ENCODE measurements at places on chromosomes 7 and 10.

GRCh38 chr7:121831801-121832200 is 41.2 kb upstream of the PTPRZ1 start:
- no peak overlapping the region for H3K27ac ChIP-seq
- DNase-seq, result no peak
- no peaks in the 10 kb centered on the region for H3K27me3 ChIP-seq
- no peaks in the 10 kb centered on the region for H3K36me3 ChIP-seq
- no peaks in the 10 kb centered on the region for H3K4me1 ChIP-seq
- no peak overlapping the region for H3K4me3 ChIP-seq

DNA sequence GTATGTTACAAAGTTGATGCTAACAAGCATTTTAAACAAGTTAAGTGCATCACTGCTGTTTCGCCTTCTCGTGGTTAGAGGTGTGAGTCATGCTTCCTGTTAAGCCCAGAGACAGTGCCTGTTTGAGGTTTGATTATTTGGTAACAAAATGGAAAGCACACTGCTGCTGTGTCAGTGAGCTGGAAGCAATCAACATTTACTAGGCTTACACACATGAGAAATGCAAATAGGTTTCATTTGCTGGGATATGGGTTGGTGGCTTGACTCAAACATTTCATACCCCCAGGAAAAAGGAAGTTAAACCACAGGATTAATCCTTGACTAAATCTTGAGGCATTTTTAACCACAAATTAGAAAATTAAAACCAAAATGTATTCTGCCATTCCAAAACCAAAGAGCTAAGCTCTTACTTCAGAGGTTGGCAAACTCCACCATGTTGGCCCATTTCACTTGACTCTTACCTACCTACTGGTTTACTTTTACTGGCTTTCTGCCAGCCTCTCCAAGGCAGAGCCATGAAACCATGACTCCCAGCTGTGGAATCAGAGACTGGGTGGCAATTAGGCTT is 139.2 kb downstream of the ETV1 start:
- H3K27ac ChIP-seq, result peak overlapping the region; percentile 36
- peak; percentile 67 for DNase-seq
- H3K36me3 ChIP-seq, result no peaks in the 10 kb centered on the region
- peaks cover 22% of the 10 kb centered on the region for H3K4me1 ChIP-seq
- no peak overlapping the region for H3K4me3 ChIP-seq

DNA sequence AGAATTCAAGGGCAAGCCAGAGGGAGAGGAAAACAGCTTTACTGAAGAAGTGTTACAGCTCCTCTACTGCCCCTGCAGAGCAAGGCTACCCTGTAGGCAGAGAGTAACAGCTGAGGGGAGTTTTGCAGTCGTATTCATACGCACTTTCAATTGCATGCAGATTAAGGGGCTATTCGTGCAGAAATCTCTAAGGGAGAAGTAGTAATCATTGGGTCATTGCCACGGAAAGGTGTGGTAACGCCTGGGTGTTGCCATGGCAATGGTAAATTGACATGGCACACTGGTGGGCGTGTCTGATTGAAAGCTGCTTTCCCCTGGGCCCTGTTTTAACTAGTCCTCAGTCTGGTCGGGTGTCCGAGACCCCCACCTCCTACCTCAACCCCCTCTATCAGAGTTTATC is 227.2 kb downstream of the NSUN6 start:
- H3K27ac ChIP-seq, result no peak overlapping the region
- H3K36me3 ChIP-seq, result no peaks in the 10 kb centered on the region
- H3K4me3 ChIP-seq, result no peak overlapping the region

DNA sequence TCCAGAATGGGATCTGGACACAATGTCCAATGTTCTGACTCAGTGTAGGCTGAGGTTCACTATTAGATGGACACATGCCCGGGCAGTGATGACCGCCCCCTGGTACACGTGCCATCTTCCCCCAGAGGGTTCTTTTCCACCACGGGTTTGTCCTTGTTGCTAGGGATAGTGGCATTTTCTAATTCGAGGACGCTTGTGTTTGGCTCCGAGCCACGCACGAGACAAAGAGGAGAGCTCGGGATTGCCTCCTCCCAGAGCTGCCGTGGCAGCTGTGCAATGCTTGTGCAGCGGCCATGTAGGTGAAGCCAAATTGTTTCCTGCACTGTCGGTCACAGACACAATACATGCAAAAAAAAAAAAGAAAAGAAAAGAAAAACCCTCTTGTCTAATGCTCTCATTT is 207.5 kb downstream of the PAXIP1 start:
- no peak for DNase-seq
- H3K27me3 ChIP-seq, result no peaks in the 10 kb centered on the region
- H3K36me3 ChIP-seq, result no peaks in the 10 kb centered on the region
- H3K4me1 ChIP-seq, result no peaks in the 10 kb centered on the region

DNA sequence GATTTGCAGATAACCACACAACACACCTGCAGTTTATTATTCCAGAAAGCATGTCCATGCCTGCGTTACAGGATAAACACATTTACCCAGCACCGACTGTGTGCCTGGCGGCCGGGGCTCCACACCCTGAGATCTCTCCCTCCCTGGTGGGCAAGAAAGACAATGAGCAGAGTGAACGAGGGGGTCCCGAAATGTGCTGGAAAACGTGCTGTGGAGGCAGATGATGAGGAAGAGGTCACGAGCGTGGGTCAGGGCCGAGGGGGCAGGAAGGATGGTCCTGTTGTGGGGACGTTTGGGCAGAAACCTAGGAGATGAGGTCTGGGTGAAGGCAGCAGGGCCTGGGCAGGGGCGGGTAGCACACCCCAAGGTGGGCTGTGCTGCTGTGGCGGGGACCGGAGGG is 86.9 kb downstream of the DYNC2I1 start:
- DNase-seq, result no peak
- H3K4me3 ChIP-seq, result no peak overlapping the region
- no peaks in the 10 kb centered on the region for H3K4me1 ChIP-seq
- H3K36me3 ChIP-seq, result peaks cover 4% of the 10 kb centered on the region

DNA sequence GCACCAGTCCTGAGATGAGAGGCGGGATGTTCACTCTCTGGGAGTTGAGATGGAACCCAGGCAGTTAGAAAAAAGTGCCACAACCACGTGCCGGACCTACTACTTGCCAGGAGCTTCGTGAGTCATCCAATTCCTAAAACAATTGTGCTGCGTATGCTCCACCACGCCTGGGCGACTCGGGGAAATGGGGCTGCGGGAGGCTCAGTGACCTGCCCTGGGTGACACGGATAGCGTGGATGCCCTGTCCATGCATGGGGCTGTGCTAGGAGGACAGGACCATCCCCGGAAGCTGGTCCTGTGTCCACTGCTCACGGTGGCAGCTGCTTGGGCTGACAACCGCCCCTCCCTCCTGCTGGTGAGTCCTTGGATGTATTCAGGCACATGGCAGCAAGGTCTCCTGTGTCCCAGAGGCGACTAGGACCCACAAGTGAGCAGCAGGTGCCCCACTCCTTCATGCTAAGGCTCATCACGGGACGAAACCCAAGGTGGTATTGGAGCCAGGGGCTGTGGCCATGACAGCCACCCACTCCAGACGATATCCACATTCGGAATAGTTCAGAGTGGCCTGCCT is 90.4 kb downstream of the BMS1 start:
- no peak overlapping the region for H3K27ac ChIP-seq
- H3K4me3 ChIP-seq, result no peak overlapping the region
- no peaks in the 10 kb centered on the region for H3K36me3 ChIP-seq
- DNase-seq, result no peak
- no peaks in the 10 kb centered on the region for H3K27me3 ChIP-seq

DNA sequence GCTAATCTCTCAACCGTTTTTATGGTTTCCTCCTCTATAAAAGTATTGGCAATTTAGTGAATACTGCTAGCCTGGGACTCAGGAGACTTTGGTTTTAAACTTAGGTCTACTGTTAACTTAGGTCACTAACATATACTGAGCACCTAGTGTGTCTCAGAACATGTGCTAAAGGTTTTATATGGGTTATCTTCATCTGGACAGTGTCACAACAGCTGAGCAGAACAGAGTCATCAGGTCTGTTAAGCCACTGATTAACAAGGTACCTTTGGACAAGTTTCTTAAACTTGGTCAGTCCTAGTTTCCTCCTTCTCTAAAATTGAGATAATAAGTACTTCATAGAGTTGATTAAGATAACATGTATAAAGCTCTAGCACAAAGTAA is 30.6 kb downstream of the NET1 start:
- H3K27me3 ChIP-seq, result no peaks in the 10 kb centered on the region
- DNase-seq, result no peak
- H3K36me3 ChIP-seq, result no peaks in the 10 kb centered on the region
- H3K27ac ChIP-seq, result no peak overlapping the region
